ENCODE measurements at places on chromosomes 7 and 10.
A peak's percentile ranks its signal among the peaks of the same experiment; 100 is the strongest.

GRCh38 chr7:159027056-159027788, 117.4 kb downstream of the VIPR2 start:
- no peak for DNase-seq

GRCh38 chr10:49176310-49177268, 11.6 kb downstream of the TMEM273 start:
- no peak for DNase-seq

DNA sequence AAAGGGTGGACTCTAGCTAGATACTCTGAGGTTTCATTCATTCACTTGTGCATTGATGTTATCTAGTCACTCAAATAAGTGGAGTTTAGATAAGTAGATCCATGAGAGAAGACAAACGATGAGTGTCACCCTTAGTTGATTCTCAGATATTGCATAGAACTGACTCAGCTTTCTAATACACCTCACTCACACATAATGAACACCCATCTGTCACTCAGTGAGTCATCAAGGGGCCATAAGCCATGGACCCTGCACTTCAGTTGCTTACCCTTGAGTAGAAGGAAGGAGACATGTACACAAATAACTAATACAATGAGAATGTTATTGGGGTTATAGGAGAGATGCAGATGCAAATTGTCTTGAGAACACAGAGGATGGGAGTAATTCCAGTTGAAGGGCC, 163.8 kb downstream of the SORCS3 start:
- no peak for DNase-seq

DNA sequence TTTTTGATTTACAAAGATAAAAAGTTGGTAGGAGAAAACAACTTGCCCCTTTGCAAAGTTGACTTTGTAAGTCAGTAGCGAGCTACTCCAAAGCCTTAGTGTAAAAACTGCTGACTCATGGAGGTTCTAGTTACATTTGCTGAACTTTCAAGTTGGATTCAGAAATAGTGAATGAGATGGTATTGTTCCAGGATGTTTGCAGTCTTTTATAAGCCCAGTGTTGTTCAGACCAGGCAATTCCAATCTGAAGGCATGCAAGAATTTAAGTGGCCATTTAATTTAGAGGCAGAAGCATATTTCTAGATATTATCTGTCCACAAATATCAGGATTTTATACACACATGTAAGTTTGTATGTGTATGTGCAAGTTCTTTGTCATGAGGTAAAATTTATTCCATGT, 21.6 kb downstream of the TES start:
- DNase-seq, result no peak

DNA sequence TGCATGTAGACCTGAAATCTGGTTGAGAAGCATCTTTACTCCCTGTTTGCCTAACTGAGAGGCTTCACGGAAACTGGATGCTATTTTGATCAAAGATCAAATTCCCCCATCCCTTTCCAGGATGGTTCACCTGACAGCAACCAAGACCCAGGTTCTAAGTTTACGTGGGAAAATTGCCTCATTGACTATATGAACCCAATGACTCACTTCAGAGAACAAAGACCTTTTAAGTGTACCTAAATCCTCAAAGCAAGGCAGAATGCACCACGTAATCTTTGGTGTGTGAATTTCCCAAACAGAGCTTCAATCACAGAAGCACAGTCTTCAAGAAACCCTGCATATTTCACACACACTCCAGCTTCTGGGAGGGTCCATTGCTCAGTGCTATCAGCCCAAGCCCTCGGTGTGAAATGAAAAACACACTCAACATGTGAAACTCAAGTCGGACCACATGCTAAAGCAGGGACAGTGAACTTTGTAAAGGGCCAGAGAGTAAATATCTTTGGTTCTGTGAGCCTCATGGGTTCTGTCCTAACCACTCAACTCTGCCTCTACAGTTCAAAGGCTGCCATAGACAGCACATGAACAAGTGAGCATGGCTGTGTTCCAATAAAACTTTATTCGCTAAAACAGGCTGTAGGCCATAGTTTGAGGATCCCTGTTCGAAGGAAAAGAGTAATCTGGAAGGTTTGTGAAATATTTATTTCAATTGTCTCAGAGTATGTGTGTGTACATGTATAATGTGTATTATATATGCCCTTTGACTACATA, 275.6 kb upstream of the FOXK1 start:
- no peak for DNase-seq

- DNase-seq, result peak; percentile 55
These were observed 91.6 kb downstream of the COBL start for GRCh38 chr7:51224811-51225595.

DNA sequence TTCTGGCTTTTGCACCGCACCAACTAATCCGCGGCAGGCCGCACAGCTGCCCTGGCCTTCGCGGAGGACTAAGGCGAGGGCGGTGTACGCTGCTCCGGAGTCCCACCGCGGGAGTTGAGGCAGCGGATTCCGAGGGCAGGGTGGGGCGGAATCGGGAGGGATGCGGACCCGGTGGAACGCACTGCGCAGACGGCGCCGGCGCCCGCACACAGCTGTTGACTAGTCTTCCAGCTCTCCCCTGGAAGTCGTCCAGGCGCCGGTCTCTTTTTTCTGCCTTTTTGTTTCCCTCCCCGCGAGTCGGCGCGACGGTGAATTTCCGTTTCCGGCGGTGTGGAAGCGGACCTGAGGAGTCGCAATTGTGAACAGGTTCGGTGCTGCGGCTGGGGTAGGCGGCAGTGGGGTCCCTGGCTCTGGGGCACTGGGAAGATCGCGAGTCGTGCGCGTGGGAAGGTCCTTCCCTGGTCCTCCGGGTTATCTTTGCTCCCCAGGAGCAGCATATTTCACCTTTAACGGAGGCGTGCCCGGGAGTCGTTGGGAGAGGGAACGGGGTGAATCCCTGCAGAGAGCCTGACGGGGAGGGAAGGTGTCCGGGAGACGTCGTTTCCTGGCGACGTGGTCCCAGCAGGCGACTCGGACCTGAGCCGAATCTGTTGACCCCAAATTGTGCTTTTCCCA, at the start of gene ASAH2B:
TSS of gene ASAH2B (plus strand) at position 319 of the 675 bp plus-strand sequence. CDS start 5,195 bp downstream, outside the sequence.
- peak; percentile 71 for DNase-seq

DNA sequence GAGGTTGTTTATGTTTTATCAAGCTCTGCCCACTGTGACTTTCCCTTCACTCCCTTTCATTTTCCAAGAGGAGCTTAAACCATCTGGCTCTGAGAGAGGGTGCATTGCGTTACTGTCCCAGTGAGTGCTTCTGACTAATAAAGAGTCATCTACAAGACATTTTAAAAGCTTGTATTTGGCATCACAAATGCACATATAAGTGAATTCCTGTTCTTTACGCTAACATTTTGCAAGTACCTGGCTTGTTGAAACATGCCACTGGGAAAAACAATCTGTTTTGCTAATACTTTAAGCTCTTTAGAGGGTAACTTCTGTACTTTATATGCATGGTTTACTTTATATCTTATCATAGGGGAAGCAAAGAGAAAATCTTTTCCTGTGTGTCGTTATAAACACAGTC, 534.6 kb upstream of the POM121L12 start:
- DNase-seq, result no peak

- DNase-seq, result no peak
These were observed 46.7 kb downstream of the AFAP1L2 start for GRCh38 chr10:114357515-114357996.

DNA sequence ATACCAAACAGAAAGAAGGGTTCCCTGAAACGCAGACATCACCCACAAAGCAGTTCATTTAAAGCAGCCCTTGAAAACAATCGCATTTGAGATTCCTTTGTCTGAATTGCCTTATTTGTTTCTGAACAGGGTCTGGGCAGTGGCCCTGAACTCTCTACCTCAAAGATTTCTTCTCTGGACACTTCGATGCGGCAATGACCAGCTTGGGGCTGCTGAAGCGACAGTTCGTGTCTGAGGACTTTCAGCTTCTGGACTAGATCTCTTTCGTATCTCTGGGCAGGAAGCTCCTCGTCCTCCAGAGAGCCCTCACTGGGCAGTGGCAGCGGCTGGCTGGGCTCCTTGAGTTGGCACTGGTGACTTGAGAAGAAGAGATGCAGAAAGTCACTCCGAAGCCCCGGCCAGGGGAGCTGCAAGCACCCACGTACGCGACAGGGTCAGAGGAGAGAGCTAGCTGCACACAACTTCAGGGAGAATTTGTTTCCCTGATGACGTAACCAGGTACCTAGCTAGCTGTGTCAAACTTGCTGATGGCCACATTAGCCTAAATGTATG, 96.3 kb downstream of the SMURF1 start:
- DNase-seq, result no peak

GRCh38 chr10:124357561-124357885, 61.2 kb downstream of the OAT start:
- no peak for DNase-seq

GRCh38 chr10:3455385-3456334, 283.1 kb upstream of the PITRM1 start:
- no peak for DNase-seq

- no peak for DNase-seq
These were observed 11.8 kb downstream of the ZNF487 start for GRCh38 chr10:43448742-43449141.

DNA sequence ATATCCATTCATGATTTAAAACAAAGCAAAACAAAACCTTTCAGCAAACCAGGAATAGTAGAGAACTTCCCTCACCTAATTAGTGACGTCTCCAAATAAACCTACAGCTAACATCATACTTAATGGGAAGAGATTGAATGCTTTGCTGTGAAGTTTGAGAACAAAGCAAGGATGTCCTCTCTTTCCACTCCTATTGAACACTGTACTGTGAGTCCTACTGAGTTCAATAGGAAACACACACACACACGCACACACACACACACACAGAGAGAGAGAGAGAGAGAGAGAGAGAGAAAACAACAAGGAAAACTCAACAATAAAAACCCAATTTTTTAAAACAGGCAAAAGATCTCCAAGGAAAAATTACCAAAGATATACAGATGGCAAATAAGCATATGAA, 32.3 kb downstream of the PODXL start:
- DNase-seq, result no peak

DNA sequence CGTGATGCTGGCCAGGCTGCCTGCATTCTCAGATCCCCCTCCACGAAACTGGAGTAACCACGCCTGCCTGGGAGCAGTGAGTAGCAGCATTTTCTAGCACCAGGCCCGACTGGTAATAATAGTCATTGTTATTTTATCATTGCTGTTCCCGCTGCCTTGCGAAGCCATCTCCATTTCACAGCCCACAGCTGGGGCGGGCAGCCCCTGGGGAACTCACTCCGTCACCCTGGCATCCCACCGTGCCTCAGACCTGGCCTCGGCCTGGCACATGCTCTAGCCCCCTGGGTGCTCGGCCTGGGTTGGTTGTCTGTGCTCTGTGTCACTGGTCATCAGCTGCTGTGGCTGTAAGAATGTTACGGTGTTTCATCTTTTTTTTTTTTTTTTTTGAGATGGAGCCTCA, 57.7 kb upstream of the SH2B2 start:
- DNase-seq, result no peak

GRCh38 chr10:117391436-117392205, 16.4 kb upstream of the PDZD8 start:
- DNase-seq, result no peak

DNA sequence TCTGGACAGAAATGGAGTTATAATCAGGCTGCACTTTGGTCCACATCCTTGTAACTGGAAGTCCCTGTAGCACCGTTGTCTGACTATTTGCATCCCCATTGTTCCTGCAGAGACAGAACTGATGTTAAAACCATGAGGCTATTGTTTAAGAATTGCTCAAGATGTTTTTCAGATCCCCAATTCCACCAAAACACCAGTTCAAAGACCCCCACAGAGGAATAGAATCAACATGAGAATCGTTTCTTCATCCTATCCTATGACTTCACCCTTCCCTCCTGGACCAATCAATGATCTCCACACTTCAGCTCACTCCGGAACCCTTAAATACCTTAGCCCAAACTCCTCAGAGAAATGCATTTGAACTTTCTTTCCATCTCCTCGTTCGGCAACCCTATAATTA, 57.1 kb upstream of the GRID1 start:
- no peak for DNase-seq

- no peak for DNase-seq
These were observed 211.2 kb upstream of the DGKB start for GRCh38 chr7:15113752-15114151.

DNA sequence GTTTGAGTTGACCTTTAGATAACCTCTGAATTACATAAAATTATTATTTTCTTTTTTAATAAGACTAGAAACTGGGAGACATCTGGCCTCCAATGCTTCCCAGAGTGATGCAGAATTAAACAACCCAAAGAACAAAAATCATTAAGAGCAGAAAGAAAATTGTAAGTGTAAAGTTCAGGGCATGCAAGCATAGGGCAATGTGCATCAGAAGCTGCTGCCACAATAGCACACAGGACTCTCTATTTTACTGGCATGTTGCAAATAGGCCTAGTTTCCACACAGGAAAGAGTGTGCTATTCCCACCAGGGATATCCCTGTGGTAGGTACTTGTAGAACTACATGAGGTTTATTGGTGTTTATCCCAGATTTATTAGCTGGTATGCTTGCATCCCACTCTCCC, 20.5 kb upstream of the STEAP2 start:
- DNase-seq, result no peak

DNA sequence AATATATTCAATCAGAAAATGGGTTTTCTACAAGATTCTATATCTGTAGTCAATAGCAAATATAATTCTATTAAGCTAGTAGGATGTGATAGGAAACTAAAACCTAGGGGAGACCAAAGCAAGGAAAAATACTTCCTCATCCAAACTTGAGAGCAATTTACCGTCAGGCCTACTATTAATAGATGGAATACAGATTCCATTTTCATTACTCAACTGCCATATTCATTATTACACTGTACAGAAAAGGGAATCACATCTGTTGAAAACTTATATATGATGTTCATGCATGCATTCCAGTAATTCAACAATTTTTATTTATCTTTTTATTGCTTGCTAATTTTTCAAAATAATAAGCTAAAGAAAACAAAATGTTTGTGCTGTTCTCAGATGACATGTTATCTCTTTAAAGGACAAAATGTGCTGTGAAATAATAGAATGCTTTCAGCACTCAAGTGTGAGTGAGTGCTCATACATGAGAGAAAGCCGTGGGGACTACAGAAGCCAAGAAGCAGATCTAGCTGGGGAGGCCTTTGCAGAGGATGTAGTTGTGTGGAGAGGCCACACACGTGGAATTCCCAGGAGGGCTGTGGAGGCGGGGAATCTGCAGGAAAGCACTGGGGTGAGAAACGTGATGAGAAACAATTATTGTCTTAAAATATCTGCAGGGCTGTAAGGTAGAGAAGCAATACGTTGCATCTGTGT, 110.0 kb downstream of the EGFR start:
- DNase-seq, result no peak

DNA sequence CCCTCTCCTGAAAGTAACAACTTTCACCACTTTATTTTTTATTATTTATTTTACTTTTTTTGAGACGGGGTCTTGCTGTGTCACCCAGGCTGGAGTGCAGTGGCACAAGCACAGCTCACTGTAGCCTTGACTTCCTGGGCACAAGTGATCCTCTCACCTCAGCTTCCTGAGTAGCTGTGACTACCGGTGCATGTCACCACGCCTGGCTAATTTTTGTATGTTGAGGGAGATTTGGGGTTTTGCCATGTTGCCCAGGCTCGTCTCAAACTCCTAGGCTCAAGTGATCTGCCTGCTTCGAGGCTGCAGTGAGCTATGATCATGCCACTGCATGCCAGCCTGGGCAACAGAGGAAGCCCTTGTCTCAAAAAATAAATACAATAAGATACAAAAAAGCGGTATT, 14.9 kb upstream of the SLIT1 start:
- no peak for DNase-seq

- DNase-seq, result no peak
These were observed 70.8 kb downstream of the LRRC17 start for GRCh38 chr7:102983602-102984001.
